ENCODE measurements at places on chromosomes 5 and 9. TPM values are rescaled to one million over a fixed set of nuclear protein-coding genes. Genes with fewer than 3 reads are reported as not detected.

Gene ADAMTS12
- 23.8 TPM for total RNA-seq

DNA sequence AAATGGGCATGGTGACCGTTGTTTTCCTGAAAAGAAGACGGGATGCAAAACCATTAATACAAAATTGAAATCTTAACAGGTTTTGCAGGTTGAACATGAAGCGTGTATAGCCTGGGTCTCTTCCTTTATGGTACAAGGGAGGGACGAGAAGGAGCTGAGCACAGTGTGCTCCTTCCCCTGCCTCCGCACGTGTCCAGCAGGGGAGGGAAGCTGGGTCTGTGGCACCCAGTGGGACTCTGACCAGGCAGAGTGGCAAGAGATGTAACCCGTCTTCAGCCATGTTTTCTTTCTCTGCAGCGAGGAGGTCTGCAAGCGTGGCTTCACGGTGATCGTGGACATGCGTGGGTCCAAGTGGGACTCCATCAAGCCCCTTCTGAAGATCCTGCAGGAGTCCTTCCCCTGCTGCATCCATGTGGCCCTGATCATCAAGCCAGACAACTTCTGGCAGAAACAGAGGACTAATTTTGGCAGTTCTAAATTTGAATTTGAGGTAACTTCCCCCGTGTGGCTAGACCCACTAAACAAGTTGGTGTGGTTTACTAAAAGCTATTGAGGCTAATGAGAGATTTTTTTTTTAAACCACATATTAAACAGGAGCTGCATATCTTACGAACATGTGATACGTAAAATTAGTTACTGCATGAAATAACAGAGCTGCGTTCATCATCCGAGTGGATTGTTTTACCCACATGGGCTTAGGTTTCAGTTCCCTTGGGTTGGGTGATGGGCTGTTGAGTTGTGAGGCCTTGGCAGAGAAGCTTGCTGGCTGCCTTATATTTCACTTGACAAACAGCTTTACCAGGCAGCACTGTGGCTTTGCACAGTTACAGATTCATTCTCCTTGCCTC lies 143.7 kb downstream of the TRIO start:
- no peaks in the 10 kb centered on the region for H3K36me3 ChIP-seq
- DNase-seq = no peak
- no peak overlapping the region for H3K4me3 ChIP-seq
- H3K27me3 ChIP-seq = no peaks in the 10 kb centered on the region
- H3K4me1 ChIP-seq = no peaks in the 10 kb centered on the region
- no peak overlapping the region for H3K27ac ChIP-seq

DNA sequence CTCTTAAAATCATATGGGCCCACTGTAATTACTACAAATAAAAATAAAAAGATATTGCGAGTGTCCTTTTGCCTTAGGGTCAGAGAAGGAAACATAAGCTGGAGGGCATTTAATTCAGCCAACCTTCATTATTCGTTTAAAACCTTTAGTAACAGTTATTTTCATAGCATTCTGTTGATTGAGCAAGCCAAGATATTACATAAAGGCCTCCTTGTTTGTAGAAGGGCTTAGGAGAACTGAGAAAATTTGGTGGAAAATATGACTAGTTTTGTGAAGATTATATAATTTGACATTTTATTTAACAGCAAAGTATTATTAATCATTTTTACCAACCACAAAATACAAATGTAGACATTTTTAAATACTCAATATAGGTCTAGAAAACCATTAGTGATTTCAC lies 62.2 kb downstream of the COX7C start:
- no peaks in the 10 kb centered on the region for H3K4me1 ChIP-seq
- no peaks in the 10 kb centered on the region for H3K36me3 ChIP-seq
- H3K27ac ChIP-seq = no peak overlapping the region
- H3K4me3 ChIP-seq = no peak overlapping the region
- no peak for DNase-seq

Gene DNAJC25
- total RNA-seq = not detected

DNA sequence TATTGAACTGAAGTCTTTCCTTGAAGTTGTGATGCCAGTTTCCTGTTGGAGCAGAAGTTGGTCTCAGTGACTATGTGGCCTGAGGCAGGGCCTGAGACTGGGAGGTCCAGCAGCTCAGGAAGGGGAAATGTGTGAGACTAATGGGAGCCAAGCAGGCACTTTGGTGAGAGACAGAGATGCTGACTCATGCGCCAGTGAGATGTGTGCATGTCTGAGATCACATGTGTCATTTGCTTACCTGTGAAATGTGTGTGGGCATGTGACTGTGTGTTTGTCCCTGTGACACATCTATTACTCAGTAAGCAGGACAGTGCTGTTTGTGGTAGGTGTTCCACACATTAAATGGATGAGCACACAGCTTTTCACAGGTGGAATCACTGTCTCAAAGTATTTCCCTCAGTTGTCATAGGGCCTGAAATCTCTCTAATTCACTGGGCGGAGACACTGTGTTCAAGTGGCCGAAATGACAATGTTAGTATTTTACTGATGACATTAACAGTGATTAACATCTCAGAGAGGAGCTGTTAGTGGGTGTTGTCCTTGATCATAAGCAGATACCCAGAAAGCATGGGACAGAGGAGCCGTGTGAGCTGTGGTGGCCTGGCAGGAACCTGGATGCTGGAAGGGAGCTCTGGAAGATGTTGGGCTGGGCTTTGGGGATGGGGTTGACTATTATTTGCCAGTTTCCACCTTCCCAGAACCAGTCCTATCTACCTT lies 7.4 kb downstream of the NPR2 start:
- H3K4me3 ChIP-seq = no peak overlapping the region
- no peaks in the 10 kb centered on the region for H3K27me3 ChIP-seq
- H3K36me3 ChIP-seq = no peaks in the 10 kb centered on the region
- DNase-seq = no peak
- H3K4me1 ChIP-seq = no peaks in the 10 kb centered on the region
- no peak overlapping the region for H3K27ac ChIP-seq

Gene N4BP3
- 0.59 TPM for total RNA-seq

Data from uterus (tissue), 4 donors.